Activated CD4-positive, CD25-positive, alpha-beta regulatory T cell treated with anti-CD3 and anti-CD28 coated beads, Interleukin-2, amount 50 U/mL, for 72 hours (primary cell): ENCODE measurements at places on chromosomes 7 and 10.

DNA sequence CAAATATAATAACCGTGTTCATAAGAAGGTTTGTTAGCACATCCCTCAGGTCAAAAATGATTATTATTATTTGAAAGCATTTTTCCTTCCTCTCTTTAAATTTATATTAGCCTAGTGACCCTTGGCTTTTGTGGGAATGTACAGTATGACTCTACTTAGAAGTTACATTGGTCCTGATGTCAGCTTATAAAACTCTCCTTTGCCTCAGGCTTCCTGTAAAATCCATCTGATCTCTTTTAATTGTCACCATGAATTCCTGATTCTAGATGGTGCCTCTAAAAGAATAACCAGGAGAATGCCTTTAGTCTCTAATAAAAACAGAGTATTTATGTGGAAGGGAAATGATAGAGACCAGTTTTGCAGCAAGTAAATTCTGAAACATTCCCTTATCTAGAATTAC is 1134.4 kb downstream of the XPNPEP1 start:
- no peak for DNase-seq

DNA sequence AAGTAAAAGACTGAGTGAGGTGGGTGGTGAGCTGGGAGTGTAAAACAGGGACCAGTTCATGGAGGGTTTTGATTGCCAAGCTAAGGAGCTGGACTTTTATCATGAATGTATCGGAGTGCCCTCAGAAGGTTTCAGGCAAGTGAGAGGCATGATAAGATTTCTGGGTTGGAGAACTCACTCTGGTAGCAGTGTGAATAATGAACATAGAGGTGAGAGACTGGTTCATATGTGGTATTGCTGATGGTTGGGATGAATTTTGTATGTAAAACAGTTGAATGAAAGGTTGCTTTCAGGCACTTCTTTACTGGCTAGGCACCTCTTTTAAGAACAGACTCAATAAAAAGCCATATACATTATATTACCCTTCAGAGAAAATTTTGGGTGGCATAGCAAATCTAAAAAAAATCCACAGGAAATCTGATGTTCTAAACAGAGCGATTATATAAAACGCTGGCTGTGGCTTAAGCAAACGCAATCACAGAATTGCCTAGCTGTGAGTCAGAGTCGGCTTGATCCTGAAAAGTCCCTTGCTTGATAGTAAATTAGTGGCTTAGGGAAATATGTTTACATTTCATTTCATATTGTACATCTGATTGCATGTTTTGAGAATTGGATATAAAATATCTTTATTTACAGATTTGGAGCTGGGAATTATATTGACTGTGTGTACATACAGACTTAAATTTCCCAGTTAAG is 92.9 kb upstream of the HDAC9 start:
- no peak for DNase-seq

DNA sequence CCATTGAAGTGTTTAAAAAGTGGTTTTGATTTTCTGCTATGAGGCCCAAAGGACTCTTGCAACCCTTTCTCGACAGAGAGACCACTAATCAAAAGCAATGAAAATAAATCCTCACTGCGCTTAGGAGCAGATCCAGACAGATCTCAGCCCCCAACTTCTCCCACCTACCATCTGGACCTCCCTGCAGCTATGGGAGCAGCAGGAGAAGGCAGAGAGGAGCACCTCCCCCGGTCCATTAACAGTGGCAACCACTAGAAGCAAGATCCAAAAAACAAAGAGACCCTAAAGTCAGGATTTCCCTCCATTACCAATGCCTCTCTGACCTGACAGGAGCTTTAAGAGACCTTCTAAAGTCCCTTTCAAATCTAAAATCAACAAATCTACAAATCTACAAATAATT is 99.0 kb upstream of the LSM8 start:
- DNase-seq: no peak

- DNase-seq: no peak
These were observed 307.7 kb downstream of the MDFIC start for GRCh38 chr7:115229401-115230105.

DNA sequence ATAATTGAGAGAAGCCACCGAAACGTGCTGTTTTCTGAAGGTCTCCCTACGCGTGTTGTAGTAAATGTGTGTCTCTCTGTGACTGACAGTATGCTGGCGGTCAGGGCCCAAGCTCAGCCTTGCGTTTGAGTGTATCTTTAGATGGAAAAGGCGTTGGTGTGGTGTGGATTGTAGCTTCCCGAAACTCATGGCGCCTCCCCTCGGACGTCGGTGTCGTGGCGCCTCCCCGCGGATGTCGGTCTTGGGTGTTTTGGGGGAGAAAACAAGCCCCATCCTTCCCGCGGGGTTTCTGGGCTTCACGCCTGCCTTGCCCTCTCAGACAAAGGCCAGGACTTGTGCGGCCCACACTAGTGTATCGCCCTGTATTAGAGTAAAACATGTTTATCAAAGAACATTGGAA is 12.8 kb downstream of the SUN1 start:
- no peak for DNase-seq

- no peak for DNase-seq
These were observed 59.2 kb downstream of the WIPF3 start for GRCh38 chr7:29865526-29865925.

GRCh38 chr7:69398986-69399385 is 199.3 kb upstream of the AUTS2 start:
- no peak for DNase-seq

- DNase-seq: no peak
These were observed 73.9 kb downstream of the SH2D4B start for GRCh38 chr10:80611481-80612185.

GRCh38 chr7:121267612-121268011 is 61.2 kb upstream of the WNT16 start:
- no peak for DNase-seq

GRCh38 chr10:107418085-107418806 is 253.7 kb upstream of the SORCS1 start:
- DNase-seq: no peak

GRCh38 chr7:8422177-8422576 is 11.2 kb upstream of the NXPH1 start:
- no peak for DNase-seq

GRCh38 chr7:92075455-92076158 is 58.7 kb downstream of the CYP51A1 start:
- DNase-seq: no peak

DNA sequence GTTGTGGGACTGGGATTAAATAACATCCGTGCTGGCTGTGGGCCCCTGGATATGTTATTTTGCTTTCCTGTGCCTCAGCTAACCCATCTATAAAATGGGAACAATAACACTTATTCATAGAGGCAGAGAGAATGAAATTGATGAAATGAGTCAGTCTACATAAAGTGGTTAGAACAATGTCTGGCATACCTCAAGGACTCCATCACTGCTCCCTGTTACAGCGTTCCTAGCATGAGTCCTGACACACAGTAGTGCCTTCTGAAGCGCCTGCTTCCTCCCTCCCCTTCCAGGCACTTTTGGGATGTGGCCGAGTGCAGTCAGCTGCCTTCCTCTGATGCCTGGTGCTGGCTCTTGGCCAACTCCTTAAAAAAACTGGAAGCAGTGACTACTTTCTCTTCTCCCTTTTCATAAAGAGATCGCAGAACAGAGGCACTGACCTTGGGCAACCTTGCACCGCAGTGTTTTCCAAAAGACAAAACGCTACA is 108.4 kb upstream of the ZMIZ1 start:
- no peak for DNase-seq

DNA sequence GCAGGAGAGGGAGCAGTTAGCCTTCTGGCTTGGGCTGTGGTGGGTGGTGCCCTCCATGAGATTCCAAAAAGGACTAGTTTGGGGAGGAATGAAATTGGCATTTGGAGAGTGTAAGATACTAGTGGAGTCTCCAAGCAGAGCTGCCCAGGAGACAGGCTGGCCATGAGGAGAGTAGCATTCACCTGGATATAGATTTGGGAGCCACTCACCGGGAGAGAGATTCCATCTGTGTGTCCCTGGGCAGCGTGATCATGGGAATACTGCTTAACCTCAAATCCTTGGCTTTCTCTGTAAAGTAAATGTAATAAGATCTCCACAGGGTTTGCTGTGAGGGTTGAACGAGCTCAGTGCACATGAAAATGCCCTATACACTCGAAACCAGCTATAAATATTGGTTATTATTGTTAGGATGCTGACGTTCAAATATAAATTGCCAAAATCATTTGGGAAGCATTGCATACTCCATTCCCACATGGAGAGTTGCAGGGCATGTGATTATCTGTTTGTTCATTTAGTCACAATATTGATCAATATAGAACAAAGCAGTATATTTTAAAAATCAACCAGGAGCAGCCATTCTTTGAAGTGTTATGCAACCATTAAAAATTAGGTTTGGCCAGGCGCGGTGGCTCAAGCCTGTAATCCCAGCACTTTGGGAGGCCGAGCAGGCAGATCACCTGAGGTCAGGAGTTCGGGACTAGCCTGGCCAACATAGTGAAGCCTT is 143.7 kb downstream of the CUX1 start:
- DNase-seq: no peak

DNA sequence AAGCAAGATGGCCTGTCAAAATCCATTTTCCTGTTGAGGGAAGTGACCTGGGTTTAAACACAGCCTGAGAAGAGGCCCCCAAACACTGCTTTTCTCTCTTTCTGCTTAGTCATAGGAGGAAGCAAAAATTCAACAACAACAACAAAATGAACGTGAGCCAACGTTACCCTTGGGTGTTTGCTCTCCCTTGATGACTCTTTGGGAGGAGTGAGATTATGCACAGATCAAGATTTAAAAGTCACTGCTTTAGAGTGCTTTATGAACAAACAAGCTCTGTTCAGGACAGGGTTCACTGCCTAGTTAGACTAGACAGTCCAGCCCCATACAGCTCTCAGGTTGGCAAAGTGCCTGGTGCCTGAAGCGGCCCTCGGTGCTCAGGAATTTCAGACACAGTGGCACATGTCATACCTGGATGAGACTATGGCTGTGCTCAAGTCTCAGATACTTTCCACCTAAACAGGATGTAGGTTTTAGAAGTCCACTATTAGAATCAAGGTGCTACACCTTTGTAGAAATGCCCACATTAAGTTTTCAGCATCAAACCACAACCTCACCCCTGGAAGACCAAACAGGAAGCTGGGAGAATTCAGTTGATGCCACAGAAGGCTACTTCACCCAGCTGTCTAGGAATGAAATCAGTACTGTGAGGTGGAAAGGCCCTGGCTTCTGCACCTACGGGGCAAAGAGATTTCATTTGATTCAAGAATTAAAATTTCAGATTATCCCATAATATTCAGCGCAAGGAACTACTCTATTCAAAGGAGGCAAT is 38.7 kb downstream of the DENND11 start:
- DNase-seq: no peak
